Purkinje cell (primary cell): ENCODE measurements at places on chromosomes 16 and 17. TPM values are rescaled to one million over a fixed set of nuclear protein-coding genes. Genes with fewer than 3 reads are reported as not detected.

PRKCA gene
- polyA plus RNA-seq, result 7.6 and 8.0 TPM in 2 replicates

SLC7A6 gene
- 9.9 and 14.0 TPM in 2 replicates for polyA plus RNA-seq

AGRP gene
- polyA plus RNA-seq, result 0.34 TPM in 1 of 2 replicates, not detected in the other

TGFB1I1 gene
- polyA plus RNA-seq, result not detected in 2 replicates

TNFRSF13B gene
- polyA plus RNA-seq, result not detected in 2 replicates

KCNJ12 gene
- polyA plus RNA-seq, result 0.20 and 0.31 TPM in 2 replicates

KRTAP9-4 gene
- polyA plus RNA-seq, result not detected in 2 replicates

STX1B gene
- polyA plus RNA-seq, result 2.5 and 3.0 TPM in 2 replicates

PPP1R1B gene
- 272 and 400 TPM in 2 replicates for polyA plus RNA-seq

TMEM92 gene
- polyA plus RNA-seq, result not detected in 2 replicates

ANKRD40CL gene
- polyA plus RNA-seq, result not detected in 2 replicates

ORC6 gene
- polyA plus RNA-seq, result 2.2 and 8.5 TPM in 2 replicates

FBXL19 gene
- polyA plus RNA-seq, result 0.52 TPM in 1 of 2 replicates, not detected in the other

CHP2 gene
- not detected in 2 replicates for polyA plus RNA-seq

DECR2 gene
- polyA plus RNA-seq, result 3.3 and 5.9 TPM in 2 replicates

SOX9 gene
- 14.8 and 16.5 TPM in 2 replicates for polyA plus RNA-seq

ICAM2 gene
- 5.1 and 6.0 TPM in 2 replicates for polyA plus RNA-seq

KRTAP2-2 gene
- not detected in 2 replicates for polyA plus RNA-seq

GAS2L2 gene
- not detected in 2 replicates for polyA plus RNA-seq

RSKR gene
- 9.8 and 10.9 TPM in 2 replicates for polyA plus RNA-seq

CSH1 gene
- not detected in 2 replicates for polyA plus RNA-seq

ABCC12 gene
- polyA plus RNA-seq, result 20.7 and 22.3 TPM in 2 replicates

CDR2L gene
- polyA plus RNA-seq, result 7.2 and 13.0 TPM in 2 replicates

ANKRD13B gene
- 1.6 and 2.1 TPM in 2 replicates for polyA plus RNA-seq

WRAP53 gene
- 1.1 and 1.4 TPM in 2 replicates for polyA plus RNA-seq

GNAO1 gene
- 364 and 456 TPM in 2 replicates for polyA plus RNA-seq
